ENCODE measurements at places on chromosomes 7 and 10. TPM values are rescaled to one million over a fixed set of nuclear protein-coding genes. Genes with fewer than 3 reads are reported as not detected.

DNA sequence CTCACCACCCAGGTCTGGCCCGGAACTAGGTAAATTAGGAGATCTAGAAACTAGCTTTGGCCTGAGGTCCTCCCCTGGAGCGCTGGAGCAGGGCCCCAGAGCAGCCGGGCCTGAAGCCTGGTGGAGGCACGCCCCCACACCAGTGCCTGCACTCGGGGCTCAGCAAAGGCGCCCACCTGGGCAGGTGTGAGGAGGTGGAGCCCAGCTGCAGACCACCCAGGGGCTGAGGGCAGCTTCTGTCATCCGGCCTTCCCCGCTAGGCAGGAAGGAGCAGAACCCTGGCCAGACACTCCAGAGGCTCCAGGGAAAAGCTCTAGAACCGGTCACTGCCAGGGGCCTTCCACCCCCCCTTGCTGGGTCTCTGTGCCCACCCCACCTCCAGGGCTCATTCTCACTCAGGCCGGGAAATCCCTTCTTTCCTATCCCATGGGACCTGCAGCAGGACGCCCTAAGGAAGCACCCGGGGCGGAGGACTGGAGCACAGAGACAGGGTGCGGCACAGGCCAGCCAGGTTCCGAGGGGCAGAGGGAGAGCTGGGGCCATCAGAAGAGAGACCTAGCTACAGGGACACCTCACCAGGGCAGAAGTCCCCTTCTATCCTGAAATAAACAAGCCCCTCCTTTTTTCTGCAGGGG is 161.2 kb downstream of the NRF1 start:
- H3K4me1 ChIP-seq: peaks cover 6% of the 10 kb centered on the region
- DNase-seq: no peak
- peaks cover 17% of the 10 kb centered on the region for H3K27me3 ChIP-seq

- DNase-seq: no peak
- no peaks in the 10 kb centered on the region for H3K36me3 ChIP-seq
- no peak overlapping the region for H3K4me3 ChIP-seq
- H3K27me3 ChIP-seq: peaks cover 7% of the 10 kb centered on the region
- H3K4me1 ChIP-seq: no peaks in the 10 kb centered on the region
These were observed 167.3 kb upstream of the MYO3A start for GRCh38 chr10:25766687-25767221.

DNA sequence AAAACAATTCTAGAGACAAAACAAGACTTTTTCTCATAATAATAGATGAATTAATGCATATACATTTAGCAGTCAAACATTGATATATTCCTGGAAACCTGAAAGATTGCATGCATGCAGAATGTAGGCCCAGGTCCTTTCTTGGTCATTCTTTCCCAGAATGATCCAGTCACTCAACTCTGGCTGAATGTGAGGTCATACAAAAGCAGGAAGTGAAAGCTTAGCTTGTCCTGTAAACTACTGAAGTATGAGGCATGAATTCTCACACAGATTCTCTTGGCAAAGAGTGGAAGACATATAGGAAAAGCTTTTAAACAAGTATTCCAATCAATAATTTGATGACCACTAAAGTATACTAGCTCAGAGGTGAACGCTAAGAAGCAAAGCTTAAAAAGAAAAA is 253.9 kb downstream of the PPP1R3A start:
- DNase-seq: no peak
- no peaks in the 10 kb centered on the region for H3K27me3 ChIP-seq
- H3K27ac ChIP-seq: no peak overlapping the region
- H3K4me1 ChIP-seq: no peaks in the 10 kb centered on the region
- no peak overlapping the region for H3K4me3 ChIP-seq

Gene NUTM2E
- 0.19 TPM for total RNA-seq

- H3K27ac ChIP-seq: no peak overlapping the region
- H3K4me3 ChIP-seq: no peak overlapping the region
- no peaks in the 10 kb centered on the region for H3K27me3 ChIP-seq
- no peaks in the 10 kb centered on the region for H3K4me1 ChIP-seq
- no peak for DNase-seq
- H3K36me3 ChIP-seq: no peaks in the 10 kb centered on the region
These were observed 292.7 kb downstream of the EXOC4 start for GRCh38 chr7:133545618-133546017.

Gene GPR22
- not detected for total RNA-seq
